ENCODE measurements at places on chromosomes 3 and 15. TPM values are rescaled to one million over a fixed set of nuclear protein-coding genes. Genes with fewer than 3 reads are reported as not detected.

The SIDT1 gene
- 0.10 TPM for total RNA-seq

The SEMA3G gene
- total RNA-seq: 2.5 TPM

The HIGD2B gene
- total RNA-seq: not detected

The FILIP1L gene
- not detected for total RNA-seq

GRCh38 chr3:177557548-177557947, 360.3 kb upstream of the TBL1XR1 start:
- H3K27ac ChIP-seq: no peak overlapping the region
- no peak overlapping the region for H3K4me3 ChIP-seq
- no peaks in the 10 kb centered on the region for H3K36me3 ChIP-seq
- H3K4me1 ChIP-seq: peaks cover 20% of the 10 kb centered on the region
- no peak for DNase-seq
- H3K27me3 ChIP-seq: no peaks in the 10 kb centered on the region

GRCh38 chr3:53739966-53740365, 106.3 kb downstream of the CHDH start:
- no peaks in the 10 kb centered on the region for H3K27me3 ChIP-seq
- DNase-seq: no peak
- no peak overlapping the region for H3K27ac ChIP-seq
- H3K4me3 ChIP-seq: no peak overlapping the region
- no peaks in the 10 kb centered on the region for H3K36me3 ChIP-seq

GRCh38 chr3:106913111-106913698, 464.0 kb upstream of the CCDC54 start:
- H3K27me3 ChIP-seq: no peaks in the 10 kb centered on the region
- DNase-seq: peak; percentile 88
- peak overlapping the region; percentile 96 for H3K27ac ChIP-seq
- H3K4me1 ChIP-seq: peaks cover 37% of the 10 kb centered on the region
- peaks cover 6% of the 10 kb centered on the region for H3K36me3 ChIP-seq
- peak overlapping the region; percentile 46 for H3K4me3 ChIP-seq

GRCh38 chr3:193978030-193978429, 157.9 kb upstream of the HES1 start:
- H3K4me1 ChIP-seq: peaks cover 20% of the 10 kb centered on the region
- H3K27me3 ChIP-seq: no peaks in the 10 kb centered on the region
- no peak for DNase-seq
- H3K27ac ChIP-seq: no peak overlapping the region
- no peaks in the 10 kb centered on the region for H3K36me3 ChIP-seq

DNA sequence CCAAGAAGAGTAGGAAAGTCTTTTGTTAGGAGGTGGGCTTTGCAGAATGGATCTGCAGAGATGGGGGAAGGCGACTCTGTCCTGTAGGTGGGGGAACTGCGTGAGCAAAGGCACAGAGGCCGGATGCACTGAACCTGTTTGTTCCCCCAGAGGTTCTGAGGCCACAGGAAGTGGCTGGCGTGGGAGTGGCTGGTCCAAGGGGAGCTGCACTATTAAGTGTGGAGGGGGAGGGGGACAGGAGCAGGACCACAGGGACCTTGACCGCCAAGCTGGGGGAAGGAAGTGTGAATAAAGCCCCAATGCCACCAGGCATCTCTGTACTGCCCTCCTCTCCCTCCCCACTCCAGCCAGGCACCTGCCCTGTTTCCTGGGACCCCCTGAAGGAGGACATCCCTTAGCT, 51.8 kb downstream of the CYP11A1 start:
- no peaks in the 10 kb centered on the region for H3K36me3 ChIP-seq
- H3K27me3 ChIP-seq: no peaks in the 10 kb centered on the region
- H3K4me3 ChIP-seq: no peak overlapping the region
- H3K4me1 ChIP-seq: peaks cover 37% of the 10 kb centered on the region
- no peak overlapping the region for H3K27ac ChIP-seq
